Suppressor macrophage treated with lipopolysaccharide for 4 hours (primary cell): ENCODE measurements at places on chromosomes 4 and X.

DNA sequence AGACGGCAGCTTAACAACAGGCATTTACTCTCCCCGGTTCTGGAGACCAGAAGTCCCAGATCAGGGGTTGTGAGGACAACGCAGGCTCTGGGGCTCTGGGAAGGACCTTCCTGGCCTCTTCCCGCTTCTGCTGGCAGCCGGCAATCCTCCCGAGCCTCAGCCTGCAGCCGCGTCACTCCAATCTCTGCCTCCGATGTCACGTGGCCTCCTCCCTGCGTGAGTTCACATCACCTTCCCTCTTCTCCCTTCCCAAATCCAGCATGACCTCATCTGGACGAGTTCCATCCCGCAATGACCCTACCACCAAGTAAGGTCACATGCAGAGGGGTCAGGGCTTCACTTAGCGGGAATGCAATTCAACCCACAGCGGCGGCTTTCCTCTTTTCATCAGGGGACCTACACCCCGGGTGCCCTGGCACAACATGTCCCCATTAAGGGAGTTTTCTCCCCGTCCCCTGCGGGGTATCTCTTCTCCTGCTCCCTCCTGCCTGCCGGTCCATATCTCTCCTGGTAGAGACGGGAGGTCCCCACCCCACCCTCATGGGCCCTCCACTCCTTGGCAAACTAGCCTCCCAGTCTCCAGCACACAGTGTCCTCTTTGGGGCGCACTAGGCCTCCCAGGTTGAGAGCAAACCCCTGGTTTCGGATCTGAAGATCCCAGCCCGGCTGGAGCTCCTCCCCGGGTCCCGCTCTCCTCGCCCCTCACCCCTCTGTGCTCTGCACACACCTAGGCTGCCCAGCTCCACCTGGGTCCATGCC lies 25.5 kb downstream of the ABLIM2 start:
- no peak for DNase-seq

DNA sequence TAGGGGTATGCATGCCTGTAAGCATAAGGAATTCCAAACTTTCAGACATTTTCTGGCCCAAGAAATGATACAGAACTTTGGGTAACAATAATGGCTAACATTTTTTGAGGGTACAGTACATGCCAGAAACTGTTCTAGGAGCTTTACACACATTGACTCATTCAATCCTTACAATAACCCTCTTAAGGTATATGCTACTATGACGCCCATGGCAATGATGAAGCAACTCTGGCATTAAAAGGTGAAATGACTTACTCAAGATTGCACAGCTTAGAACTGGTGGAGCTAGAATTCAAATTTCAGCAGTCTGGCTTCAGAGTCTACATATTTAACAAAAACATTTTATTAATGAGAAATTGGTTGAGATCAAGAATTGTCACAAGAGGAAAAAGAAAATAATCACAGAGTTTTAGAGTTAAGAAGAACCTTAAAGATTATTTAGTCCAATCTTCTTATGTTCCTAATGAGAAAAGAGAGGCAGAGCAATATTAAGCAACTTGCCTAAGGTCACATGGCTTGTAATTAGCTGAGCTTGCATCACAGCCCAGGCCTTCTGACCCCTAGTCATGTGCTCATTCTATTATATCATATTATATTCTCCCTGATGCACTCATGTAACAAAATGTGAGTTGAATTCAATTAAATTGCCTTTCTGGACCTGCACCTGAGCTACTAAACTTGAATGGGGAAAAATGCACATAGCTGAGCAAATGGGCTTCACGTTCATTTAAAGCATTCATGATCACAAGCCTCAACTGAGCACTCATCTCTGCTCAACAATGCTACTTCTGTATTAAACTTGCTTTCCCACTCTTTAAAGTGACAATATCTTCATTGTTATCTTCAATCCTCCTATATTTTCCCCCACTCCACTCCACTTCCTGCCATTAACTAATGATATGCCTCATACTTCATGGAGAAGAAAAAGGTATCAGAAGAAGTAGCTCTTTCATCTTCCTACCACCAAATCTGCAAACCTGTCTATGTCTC lies 73.2 kb downstream of the ENOX2 start:
- no peak for DNase-seq

DNA sequence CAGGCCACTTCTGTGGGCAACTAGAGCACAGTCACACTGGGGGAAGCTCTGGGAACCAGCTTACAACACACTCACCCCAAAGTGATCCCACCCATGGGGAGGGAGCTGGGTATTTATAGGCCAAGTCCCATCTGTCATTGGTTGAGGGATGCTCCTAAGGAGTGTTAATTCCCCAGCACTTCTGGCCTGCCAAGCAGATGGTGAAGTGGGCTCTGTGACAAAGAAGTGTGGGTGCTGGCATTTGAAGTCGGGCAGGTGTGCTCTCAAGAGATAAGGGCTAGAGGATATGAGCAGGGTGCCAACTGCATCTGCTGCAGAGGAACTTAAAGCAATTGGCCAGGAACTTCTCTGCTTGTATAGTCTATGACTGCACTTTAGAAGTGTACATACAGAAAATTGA lies 30.9 kb downstream of the PTCHD1 start:
- no peak for DNase-seq

DNA sequence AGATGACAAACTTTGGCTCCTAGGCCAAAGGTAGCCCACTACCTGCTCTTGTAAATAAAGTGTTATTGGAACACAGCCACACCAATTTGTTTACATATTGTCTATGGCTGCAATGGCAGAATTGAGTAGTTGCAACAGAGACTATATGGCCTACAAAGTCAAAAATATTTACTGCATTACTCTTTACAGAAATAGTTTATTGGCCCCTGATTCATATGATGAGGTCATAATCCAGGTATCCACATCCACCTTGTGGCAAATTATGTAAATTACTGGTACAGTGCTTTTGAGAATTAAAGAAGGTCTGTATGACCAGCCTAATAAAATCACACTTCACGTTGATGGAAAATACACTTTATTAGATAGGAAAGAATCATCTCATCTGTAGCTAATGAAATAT lies 337.0 kb upstream of the DDX53 start:
- no peak for DNase-seq

DNA sequence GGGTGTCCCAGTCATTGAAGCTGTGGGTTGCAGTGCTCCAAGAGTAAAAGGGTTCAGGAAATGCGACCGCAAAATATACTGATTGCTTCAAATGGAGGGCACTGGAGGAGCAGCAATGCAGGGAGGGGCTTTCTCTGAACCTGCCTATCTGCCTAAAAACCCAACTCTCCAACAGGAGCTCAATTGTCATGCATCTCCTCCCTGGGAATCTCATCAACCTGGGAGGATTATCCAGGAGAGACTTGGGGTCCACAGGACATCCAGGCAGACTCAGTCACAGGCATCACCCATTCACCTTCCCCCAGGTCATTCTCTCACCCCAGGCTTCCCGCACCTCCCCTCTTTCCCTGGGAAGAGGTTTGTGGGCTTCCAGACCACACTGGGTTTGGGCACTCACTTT lies 38.2 kb upstream of the TLR3 start:
- DNase-seq = no peak
